ENCODE measurements at places on chromosomes 7 and 10.
A peak's percentile ranks its signal among the peaks of the same experiment; 100 is the strongest.

- DNase-seq: no peak
Observed at GRCh38 chr7:100085515-100085914, 3.3 kb upstream of the COPS6 start.

GRCh38 chr10:14032406-14032998 is 298.2 kb downstream of the FRMD4A start:
- peak; percentile 85 for DNase-seq

DNA sequence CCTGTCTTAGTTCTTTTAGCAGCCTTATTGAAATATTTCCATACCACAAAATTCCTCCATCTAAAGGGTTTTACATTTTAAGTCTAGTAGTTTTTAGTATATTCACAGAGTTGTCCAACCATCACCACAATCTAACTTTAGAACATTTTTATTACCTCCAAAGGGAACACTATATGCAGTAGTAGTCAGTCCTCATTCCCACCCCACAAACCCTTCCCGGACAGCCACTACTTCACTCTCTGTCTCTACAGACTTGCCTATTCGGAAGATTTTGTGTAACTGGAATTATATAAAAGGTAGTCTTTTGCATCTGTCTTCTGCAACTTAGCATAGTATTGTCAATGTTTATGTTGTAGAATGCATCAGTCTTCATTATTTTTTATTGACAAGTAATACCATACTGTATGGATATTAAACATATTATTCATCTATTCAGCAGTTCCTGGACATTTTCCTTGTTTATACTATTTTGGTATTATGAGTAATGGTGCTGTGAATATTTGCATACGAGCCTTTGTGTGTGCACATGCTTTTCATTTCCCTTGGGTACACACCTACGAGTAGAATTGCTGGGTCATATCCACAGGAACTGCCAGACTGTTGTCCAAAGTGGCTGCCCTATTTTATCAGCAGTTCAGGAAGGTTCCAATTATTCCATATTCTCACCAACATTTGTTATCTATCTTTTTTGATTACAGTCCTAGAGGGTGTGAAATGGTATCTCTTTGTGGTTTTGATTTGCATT is 60.9 kb upstream of the LANCL2 start:
- no peak for DNase-seq

DNA sequence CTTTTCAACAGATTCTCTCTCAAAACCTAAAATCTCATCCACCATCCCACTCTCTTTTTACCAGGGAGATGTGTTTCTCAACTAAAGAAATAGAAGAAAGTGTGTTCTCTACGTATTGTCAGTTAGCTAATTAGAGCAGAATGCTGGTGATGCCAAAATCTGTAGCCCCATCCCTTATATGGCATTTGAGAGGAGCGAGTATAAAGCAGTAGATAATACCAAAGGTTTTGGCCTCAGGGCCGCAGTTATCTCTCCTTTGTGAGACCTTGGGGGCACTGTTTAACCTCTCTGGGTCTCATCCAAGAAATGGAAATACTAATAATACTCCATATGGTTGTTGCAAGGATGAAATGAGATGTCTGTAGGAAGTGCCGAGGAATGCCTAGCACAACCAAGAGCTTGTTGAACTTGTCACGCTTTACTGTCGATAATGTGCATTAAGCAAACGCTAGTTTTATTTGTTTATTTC is 456 bp upstream of the DLD start:
- no peak for DNase-seq

DNA sequence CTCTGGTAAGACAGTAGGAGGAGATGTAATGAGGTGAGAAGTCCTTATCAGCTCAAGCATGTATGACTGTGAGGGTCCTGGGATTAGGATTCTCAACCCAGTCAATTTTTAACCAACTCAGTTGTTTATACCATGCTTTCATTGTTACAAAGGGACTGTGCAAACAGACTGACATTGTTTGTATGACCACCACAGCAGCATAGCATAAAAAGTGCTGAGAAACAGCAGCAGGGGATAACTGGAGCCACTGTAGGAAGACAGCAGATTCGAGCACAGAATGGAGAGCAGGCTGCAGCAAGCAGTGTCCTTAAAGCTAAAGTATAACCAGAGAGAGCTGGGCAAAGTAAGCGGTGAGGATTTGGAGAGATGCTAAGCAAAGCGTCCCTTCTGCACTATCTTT is 829.5 kb downstream of the REEP3 start:
- DNase-seq: no peak

GRCh38 chr10:98511876-98512275 is 65.1 kb upstream of the HPS1 start:
- DNase-seq: no peak

DNA sequence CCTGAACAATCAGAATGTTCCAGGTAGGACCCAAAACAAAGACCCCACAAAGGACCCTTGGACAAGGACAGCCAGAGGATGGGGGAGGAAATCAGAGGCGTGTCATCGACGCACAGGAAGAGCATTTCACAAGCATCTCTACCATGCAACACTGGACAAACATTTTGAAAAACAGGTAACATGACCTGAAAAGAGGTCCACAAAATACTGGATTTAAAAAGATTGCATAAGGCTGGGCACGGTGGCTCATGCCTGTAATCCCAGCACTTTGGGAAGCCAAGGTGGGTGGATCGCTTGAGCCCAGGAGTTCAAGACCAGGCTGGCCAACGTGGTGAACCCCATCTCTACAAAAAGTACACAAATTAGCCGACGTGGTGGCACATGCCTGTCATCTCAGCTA is 60.5 kb upstream of the RNF32 start:
- no peak for DNase-seq

DNA sequence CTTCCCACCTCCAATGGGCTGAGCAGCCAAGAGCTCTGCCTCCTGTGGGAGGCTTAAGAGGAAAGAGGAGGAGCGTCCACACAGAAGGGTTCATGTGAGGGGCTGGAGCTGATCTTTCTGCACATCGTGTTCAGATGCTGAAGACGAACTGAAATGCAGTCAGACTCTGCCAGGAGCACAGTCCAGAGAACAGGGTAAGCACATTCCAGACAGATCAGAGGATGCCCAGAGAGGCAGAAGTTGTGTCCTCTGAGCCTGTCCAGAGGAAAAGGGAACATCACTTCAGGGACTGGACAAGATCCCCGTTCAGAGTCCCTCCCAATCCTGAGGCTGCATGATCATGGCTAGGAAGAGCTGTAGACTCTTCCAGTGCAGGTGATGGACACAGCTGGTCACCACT is 72.9 kb downstream of the ITIH5 start:
- no peak for DNase-seq

GRCh38 chr10:103556383-103557007 is 63.0 kb downstream of the NEURL1 start:
- no peak for DNase-seq

- peak; percentile 94 for DNase-seq
Observed at GRCh38 chr10:25174461-25175230, at the start of gene GPR158. Gene GPR158, plus strand, starts transcription at chr10:25175001. Its CDS starts 420 bp downstream, at chr10:25175421.

DNA sequence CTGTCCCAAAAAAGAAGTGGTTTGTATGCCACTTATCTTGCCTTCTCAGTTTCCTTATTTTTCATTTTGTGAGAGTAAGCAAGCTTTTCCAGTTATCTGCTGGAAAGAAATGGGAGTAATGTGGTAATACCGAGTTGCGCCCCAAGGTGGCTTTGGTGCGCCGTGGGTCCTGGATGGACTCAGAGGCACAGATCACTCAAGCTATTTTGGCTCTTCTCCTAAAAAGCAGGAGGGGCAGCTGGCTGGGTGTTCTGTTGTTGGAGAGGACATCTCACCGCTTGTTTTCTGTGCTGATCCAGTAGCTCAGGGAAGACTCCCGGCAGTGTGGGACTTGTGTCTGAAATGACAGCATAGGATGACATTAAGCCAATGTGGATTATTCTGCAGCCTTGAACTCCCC is 16.4 kb downstream of the PRKRIP1 start:
- DNase-seq: no peak

GRCh38 chr10:79196470-79197461 is 128.0 kb downstream of the ZMIZ1 start:
- DNase-seq: peak; percentile 89

GRCh38 chr7:146701166-146701565 is 584.6 kb downstream of the CNTNAP2 start:
- DNase-seq: no peak

- no peak for DNase-seq
Observed at GRCh38 chr7:68542831-68543230, 1055.4 kb upstream of the AUTS2 start.

DNA sequence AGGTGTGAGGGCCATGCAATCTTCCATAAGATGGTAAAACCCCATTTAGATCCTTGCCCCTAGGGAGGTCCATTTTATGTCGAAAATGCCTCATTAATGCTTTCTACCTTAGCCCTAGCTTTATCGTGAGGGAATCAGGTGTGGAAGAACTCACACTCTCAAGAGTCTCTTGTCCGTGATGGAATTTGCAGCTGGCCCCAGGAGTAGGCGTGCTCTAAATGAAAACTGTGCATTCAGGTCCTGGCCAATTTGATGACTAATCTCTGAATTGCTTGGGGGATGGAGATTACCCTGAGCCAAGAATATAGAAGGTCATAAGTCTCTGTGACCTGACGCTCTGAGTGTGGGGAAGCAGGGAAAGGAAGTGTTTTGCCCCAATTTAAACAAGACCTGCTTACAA is 6.6 kb downstream of the C10orf90 start:
- no peak for DNase-seq

DNA sequence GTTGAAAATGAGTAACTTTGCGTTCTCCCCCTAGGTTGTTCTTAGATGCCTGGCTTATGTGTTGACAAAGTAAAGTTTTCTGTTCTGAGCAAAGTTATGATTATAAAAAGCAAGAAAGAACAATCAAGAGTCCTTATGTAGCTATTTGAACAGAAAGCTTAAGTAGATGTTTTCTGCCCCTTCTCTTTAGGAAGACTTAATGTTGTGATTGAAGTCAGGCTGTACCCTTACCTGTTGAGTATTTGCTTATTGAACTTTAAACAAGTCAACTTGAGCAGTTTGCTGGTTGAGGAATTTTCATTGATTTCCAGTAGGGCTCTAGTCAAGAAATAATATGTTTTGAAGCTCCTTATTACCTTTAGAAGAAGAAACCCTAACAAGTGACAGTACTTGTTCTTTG is 33.9 kb upstream of the VDAC2 start:
- no peak for DNase-seq
